ENCODE measurements at places on chromosomes 2 and 18. TPM values are rescaled to one million over a fixed set of nuclear protein-coding genes. Genes with fewer than 3 reads are reported as not detected.

DNA sequence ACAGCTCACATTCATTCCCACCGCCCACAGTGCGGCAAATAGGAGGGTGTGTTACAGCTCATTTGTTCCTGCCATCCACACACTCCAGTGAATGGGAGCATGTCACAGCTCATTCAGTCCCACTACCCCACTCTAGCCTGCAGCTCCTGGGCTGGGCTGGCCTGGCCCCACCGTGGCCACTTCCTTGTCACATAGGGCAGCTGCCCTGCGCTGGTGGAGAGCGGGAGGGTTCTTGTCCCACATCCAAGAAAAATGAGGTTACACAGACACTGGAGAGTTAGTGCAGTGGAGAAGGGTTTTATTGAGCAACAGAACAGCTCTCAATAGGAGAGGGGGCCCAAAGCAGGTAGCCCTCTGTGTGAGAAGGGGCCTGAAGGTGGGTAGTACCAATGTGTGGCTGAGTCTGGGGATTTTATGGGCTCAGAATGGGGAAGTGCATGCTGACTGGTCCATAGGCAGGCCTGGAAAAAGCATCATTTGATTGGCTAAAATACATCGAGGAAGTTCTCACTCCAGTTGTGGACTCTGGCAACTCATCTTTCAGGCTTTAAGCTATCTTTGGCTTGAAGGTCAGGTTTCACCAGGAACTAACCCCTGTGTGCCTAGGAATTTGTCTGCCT, 249.7 kb downstream of the ETAA1 start:
- no peak for DNase-seq

DNA sequence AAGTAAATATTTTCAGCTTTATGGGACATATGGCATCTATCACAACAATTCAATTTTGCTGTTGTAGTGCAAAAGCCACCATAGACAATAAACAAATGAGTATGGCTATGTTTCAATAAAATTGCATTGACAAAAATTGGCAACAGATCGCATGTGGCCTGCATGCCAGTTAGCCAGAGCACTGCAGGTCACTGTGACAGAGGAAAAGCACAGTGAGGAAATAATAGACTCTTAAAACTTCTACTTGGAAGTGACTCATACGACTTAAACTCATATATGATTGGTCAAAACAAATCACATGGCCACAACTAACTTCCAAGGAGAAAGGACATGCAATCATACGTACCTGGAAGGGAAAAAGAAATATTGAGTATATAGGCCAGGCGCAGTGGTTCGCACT, 44.4 kb downstream of the EXOC6B start:
- no peak for DNase-seq

DNA sequence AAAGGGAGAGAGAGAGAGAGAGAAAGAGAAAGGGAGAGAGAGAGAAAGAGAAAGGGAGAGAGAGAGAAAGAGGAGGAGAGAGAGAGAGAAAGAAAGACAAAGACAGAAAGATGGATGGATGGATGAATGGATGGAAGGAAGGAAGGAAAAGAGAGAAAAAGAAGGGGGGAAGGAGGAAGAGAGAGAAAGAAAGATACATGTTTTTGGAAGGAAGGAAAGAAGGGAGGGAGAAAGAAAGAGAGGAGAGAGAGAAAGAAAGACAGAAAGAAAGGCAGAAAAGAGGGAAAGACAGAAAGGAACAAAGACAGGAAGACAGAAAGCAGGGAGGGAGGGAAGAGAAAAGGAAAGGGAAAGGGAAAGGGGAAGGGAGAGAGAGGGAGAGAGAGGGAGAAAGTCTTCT, 51.6 kb downstream of the RNU4ATAC start:
- no peak for DNase-seq

DNA sequence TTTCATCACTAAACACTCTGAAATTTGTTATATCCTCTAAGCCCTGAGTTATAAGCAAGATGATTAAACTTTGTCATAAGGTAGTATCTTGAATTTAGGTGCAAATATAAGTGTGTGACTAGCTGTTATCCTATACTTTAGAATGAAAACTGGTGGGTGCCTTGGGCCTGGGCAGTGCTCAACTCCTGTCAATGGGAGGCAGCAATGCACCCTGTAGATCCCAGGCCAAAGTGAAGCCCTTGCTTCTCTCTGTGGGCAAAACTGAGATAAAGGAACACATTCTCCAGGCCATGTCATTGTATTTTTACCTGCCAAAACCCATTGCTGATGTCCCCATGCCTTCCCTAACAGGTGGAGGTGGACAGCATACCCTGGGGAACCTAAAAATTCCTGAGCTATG, 525.2 kb downstream of the TNS1 start:
- DNase-seq = no peak

- DNase-seq = no peak
These were observed 4.7 kb upstream of the NPC1 start for GRCh38 chr18:23591011-23591410.

DNA sequence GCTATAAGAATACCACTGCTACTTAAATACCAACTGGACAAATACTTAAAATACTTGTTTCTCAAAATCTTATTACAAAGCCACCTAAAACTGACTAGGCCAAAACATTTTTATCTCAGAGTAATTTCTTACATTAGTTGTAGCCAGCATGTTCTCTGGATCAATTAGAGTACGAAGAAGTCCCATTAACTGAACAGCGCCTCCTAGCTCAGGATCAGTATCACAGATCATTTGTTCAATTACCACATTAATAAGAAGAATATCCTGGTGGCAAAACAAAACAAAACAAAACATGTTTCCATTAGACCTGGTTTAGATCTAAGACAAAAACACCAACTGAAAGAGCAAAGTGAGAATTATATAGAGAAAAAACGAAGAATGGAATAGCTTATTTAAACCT, 36.0 kb downstream of the PPP4R3B start:
- no peak for DNase-seq

- no peak for DNase-seq
These were observed 138.9 kb upstream of the SETBP1 start for GRCh38 chr18:44541781-44542180.

DNA sequence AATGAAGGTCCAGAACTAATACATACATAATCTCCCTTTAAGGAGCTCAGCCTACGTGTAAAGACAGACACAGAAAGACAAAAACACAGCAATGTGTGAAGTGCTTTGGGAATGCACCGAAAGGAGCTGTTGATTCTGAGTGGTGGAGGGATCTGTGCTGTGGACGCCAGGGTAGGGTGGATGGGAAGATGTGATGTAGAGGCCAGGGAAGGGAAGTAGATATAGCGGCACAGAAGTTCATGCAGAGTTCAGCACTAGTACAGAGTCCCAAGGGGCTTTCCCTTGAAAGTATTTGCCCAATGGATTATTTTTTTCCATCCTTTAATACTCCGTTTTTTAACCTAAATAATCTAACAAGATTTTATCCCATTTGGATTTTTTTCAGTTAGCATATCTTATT, 32.1 kb upstream of the DOCK10 start:
- peak; percentile 25 for DNase-seq

GRCh38 chr18:1505856-1506255, 601.2 kb downstream of the ADCYAP1 start:
- no peak for DNase-seq

GRCh38 chr2:203840655-203841205, 26.8 kb upstream of the CTLA4 start:
- no peak for DNase-seq

- no peak for DNase-seq
These were observed 259.4 kb downstream of the GBX2 start for GRCh38 chr2:235908826-235909225.

GRCh38 chr2:220569112-220569897, 941.9 kb downstream of the SLC4A3 start:
- DNase-seq = no peak

DNA sequence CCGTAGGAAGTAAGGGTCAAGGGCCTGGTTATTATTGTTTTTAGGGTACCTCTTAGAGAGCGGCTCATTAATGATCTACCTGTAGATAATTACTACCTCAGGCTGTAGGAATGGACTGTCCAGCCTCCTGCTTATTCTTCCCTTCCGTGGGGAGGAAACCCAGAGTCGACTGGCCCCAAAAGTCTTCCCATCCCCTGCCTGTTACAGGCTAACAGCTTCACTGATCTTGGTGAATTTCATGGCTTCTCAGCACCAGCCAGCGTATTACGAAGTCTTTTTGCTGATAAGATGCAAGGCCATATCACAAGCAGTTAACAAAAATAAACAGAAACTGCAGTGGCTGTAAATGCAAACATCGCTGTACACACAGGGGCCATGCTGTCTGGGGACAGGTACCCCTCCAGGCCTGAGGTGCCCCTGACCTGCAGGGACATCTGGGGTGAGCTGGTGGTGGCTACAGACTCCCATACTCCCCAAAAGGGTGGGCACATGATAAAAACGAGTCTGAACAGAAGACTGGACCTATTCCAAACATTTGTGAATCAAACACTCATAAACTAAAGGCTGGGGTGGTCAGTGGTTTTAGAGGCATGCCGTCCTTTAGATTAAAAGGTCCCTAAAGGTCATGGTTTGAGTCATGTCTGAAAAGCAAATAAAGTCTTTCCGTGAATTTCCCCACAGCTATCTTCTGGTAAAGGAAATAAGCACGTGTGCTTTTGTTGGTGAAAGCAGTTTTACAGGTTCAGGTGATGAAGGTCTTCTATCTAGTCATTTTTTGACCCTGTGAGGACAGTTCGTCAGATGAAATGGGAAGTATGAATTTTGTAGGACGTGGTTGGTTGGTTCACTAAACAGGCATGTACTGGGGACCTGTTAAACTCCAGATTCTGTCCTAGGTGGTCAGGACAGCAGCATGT, 36.7 kb downstream of the TTC39C start:
- no peak for DNase-seq

DNA sequence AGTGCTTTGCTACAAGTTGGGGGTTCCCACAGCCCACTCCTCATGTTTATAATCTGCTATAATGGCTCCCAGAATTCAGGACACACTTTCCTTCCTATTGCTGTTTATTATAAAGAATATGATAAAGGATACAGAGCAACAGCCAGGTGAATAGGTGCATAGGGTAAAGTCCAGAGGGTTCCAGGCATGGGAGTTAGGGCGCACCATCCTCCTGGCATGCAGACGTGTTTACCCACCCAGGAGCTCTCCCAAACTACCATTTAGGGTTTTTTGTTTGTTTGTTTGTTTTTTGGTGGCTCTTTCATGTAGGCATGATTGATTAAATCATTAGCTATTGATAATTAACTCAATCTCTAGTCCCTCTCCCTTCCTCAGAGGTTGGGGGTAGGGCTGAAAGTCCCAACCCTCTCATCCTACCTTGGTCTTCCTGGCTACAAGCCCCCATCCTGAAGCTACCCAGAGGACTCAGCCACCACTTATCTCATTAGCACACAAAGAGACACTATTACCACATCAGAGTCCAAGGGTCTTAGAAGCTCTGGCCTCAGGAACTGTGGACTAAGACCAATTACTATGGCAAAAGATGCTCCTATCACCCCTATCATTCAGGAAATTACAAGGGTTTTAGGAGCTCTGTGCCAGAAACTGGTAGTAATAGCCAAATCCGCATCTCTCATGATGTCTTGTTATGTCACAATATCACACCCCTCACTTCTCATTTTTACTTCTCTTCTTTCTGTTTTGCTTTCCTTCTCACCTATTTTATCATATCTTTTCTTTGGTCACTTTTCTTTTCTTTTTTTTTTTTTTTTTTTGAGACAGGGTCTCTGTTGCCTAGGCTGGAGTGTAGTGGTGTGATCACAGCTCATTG, 154.9 kb upstream of the TTC39C start:
- DNase-seq = no peak

- no peak for DNase-seq
These were observed 82.3 kb downstream of the SS18 start for GRCh38 chr18:26008096-26008495.

The FBXO48 gene
- total RNA-seq = 0.79 TPM

The CMPK2 gene
- total RNA-seq = 3.1 TPM

The DUSP2 gene
- 59.4 TPM for total RNA-seq

The CNNM3 gene
- 6.3 TPM for total RNA-seq

The ZBTB7C gene
- 6.3 TPM for total RNA-seq

The STPG4 gene
- total RNA-seq = not detected

The HOXD9 gene
- total RNA-seq = 4.7 TPM

The IL36G gene
- total RNA-seq = 4.4 TPM

The ABCG8 gene
- under 0.01 TPM for total RNA-seq

The SERPINB13 gene
- total RNA-seq = 21.2 TPM

The FOXI3 gene
- total RNA-seq = 3.7 TPM

The NEB gene
- 212 TPM for total RNA-seq

All from skin of body (tissue), 3 donors.